ENCODE measurements at places on chromosomes 12 and 14.

GRCh38 chr14:105193916-105194782, 13.0 kb upstream of the NUDT14 start:
- DNase-seq = no peak

DNA sequence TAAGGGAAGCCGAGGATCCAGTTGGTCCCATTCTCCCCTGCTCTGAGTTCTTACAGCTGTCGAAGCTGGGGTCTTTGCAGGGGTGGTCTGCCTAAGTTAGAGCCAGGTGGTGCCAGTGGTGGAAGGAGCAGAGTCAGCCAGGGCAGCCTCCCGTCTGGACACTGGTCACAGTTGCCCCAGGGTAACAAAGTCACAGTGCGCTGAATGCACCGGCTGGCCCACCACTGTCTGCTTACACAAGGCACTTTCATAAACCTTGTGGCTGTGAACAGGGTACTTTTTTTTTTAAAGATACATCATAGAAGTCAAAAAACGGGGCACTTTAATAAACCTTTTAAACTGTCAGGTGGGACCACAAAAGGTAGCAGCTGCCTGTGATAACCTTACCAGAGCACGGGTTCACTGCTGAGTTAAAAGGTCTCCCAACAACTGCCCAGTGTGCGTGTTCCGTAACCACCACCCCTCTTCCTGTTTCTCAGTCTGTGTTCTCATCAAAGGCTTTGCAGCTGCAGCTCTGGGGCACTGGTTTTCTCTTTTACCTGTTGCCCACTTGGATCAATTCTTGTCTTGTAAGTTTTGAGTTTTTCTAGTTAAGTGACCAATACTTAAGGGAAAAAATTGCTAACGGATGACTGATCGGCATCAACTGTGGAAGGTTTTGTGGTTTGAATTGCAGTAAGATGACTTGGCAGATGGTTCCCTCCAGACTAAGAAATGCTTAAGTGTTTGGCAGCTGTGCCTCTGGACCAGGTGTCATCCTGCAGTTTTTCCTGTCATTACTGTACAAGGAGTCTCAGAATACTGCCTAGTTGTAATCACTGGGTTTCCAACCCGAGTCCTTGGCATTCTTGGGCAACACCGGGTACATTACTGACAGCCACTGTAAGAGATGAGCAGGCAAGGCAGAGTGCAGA, 55.9 kb downstream of the DYNC1H1 start:
- no peak for DNase-seq

- DNase-seq = no peak
Observed at GRCh38 chr12:126163984-126164383, 1098.7 kb downstream of the AACS start.

- DNase-seq = no peak
Observed at GRCh38 chr12:51865757-51866270, 17.3 kb upstream of the FIGNL2 start.

DNA sequence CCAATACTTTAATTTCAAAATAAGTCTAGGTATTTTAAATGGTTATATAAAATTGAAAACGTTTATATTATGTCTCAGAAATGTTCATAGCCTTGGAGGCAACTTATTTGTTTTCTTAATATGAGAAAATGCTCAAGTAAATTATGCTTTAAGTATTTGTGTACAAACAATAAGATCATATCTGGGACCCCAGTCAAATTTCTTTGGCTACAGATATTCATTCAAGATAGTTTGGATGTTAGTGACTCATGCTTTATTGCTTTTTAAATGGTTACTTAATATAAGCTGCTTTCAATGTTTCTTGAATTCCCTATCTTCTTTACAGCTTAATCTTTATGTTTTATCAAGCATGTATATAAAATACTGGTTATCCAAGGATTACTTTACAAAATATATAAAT, 291.3 kb downstream of the KCNC2 start:
- no peak for DNase-seq

GRCh38 chr14:89811954-89812575, 142.5 kb downstream of the EFCAB11 start:
- no peak for DNase-seq

DNA sequence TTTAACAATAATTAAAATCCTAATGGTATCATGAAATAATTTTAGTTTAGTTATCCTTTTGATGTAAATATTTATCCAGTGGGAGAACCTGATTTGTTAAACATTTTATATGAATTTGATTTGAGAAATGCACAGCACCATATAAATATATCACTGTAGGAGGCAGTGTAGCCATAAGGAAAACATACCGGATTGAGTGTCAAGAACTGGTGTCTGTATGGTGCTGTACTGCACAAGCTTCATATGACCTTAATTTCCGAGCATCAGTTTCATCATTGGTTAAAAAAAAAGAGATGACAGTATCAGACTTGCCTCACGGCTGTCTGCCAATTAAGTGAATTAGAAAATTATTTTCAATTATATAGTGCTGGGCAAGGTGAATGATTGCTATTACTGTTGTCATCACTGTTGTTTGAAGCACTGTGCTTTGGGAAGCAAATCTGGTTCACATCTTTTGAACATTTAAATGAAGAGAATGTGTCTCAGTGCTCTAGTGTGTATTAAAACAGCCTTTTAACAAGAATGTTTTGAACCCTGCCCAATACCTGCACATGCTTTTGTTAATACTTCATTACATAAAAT, 72.1 kb downstream of the TMTC2 start:
- no peak for DNase-seq

DNA sequence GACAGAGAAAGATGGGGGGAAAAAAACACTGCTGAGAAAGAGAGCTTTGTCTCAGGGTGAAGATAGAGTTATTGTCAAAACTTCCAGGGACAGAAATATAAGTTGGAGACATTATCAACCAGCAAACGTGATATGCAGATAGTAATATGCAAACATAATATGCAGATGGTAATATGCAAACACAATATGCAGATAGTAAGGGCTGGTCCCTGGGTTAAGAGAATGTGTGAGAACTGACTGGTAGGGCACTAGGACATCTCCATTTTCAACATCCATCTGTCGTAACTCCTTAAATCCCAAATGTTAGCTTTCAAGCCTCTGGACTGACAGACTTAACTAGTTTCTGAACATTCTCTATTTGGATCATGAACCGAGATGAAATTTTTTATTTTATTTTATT, 32.2 kb downstream of the SNRPF start:
- DNase-seq = no peak

DNA sequence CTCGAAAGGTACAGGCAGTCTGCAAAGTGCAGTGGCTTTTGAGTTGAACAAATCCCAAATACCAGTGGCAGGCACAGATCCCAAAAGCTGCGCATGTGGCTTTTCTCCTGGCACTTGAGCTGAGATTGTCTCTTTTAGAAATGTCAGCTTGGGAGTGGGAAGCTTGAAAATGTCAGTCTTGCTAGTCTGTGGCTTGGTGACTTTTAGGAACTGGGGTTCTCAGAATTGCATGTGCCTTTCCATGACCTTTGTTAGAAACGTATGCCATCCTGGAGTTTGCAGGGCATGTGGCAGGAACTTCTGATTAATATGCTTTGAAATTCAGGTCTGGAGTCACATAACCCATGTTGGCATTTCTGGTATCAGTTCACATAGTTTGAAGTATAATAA, 182.1 kb downstream of the CHST11 start:
- DNase-seq = no peak

DNA sequence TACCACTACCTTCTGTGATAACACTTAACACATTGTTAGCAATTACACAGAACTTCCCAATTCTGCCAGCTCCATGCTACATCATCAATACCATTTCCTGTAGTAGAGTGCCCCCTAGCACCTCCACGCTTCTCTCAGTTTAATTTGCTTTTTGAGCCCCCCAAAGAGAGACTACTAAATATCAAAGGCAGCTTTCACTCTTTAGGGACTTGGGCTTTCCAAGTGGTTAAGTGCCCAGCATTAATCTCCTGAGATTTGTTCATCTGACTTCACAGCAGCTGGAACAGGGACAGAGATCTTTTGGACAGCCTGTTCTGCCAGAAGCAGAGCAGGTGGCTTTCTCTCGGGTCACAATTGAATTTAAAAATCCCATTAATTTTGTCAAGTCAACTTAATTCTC, 954.9 kb downstream of the DIO2 start:
- no peak for DNase-seq

GRCh38 chr12:99567072-99567471, 80.5 kb upstream of the GARIN6 start:
- no peak for DNase-seq

DNA sequence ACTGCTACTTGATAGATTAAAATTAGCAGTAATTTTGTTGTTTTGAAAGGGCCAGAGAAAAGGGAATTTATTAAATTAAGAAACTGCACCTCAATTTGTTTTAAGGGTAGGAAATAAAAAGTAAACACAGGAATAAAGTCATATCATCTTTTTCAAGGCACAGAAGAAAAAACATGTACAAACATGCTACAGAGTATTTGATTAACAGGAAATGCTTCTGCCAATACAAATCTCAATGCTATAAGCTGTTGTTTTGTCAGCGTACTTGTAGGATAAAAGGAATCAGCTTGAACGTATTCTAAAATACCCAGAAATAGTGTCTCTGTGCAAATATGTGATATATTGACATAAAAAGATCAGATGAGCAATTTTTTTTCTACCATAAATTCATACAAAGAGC, 474.0 kb upstream of the MGAT4C start:
- no peak for DNase-seq

GRCh38 chr12:20410734-20411133, 42.4 kb downstream of the PDE3A start:
- DNase-seq = no peak

Measured in hippocampal formation (tissue), 2 donors.